ENCODE measurements at places on chromosomes 7 and 10.

GRCh38 chr10:73873142-73873837 is 1.1 kb downstream of the CAMK2G start:
- DNase-seq: no peak

DNA sequence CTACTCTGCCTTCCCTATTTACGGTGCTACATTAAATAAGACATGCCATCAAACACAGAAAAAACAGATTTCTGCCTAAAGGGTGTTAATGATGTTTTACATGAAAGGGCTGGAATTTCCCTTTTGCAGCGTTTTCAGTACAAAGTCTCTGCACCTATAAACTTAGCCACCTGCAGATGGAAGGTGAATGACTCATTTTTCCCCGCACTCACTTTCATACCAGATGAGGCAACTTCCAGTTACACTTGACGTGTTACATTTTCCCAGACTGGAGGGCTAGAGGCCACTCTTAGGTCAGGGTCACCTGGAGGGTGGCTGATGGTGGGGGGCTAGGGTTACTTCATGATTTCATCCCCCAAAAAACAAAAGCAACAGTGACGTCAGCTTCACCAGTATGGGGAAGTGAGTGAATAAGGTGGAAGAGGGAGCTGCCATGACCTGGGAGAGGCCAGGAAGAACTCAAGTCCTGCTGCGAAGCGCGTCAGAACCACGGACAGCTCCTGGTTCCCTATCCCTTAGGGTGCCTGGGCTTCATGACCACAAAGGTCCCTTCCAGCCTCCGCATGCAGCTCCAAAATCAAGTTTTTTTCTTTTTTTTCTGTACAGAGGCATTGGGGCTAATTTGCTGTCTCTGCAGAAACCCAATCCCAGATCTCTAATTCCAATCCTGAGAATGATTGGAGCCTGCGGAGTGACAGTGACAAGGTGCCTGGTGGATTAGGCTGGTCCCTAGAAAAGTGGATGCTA is 94.0 kb downstream of the ADARB2 start:
- DNase-seq: no peak

GRCh38 chr10:77180104-77180503 is 457.5 kb downstream of the KCNMA1 start:
- no peak for DNase-seq

- DNase-seq: no peak
Observed at GRCh38 chr10:116141855-116142254, 131.2 kb downstream of the GFRA1 start.

GRCh38 chr7:4134204-4134603 is 547.9 kb upstream of the FOXK1 start:
- DNase-seq: no peak

All from DMS 273 treated with DMSO at 0.1 percent for 48 hours (cell line).